ENCODE measurements at places on chromosomes 7 and 10. TPM values are rescaled to one million over a fixed set of nuclear protein-coding genes. Genes with fewer than 3 reads are reported as not detected.

DNA sequence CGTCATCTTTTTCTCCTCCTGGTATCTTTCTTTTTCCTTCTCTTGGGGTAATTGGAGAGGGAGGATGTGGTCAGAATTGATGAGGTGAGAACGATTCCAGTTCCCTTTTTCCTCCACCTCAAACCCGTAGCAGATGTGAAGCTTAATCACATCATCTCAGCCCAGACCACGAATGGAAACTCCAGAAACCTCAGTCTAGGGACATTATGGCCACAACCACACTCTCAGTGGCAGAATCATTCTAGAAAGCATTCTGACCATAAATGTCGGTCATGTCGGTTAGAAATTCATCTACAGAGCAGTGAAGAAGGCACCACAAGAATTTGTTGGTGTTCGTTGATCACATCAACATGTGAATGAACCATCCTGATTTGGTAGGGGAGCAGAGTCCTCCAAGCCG, 78.7 kb downstream of the GATA3 start:
- no peak overlapping the region for H3K27ac ChIP-seq
- H3K36me3 ChIP-seq = no peaks in the 10 kb centered on the region
- H3K4me1 ChIP-seq = no peaks in the 10 kb centered on the region
- DNase-seq = no peak
- no peaks in the 10 kb centered on the region for H3K27me3 ChIP-seq
- no peak overlapping the region for H3K4me3 ChIP-seq

Gene FBXL15
- 25.8 TPM for total RNA-seq

Gene OPALIN
- total RNA-seq = not detected

GRCh38 chr10:128922172-128922571, 544.9 kb upstream of the MGMT start:
- no peaks in the 10 kb centered on the region for H3K4me1 ChIP-seq
- no peak for DNase-seq
- no peak overlapping the region for H3K27ac ChIP-seq
- H3K4me3 ChIP-seq = no peak overlapping the region

DNA sequence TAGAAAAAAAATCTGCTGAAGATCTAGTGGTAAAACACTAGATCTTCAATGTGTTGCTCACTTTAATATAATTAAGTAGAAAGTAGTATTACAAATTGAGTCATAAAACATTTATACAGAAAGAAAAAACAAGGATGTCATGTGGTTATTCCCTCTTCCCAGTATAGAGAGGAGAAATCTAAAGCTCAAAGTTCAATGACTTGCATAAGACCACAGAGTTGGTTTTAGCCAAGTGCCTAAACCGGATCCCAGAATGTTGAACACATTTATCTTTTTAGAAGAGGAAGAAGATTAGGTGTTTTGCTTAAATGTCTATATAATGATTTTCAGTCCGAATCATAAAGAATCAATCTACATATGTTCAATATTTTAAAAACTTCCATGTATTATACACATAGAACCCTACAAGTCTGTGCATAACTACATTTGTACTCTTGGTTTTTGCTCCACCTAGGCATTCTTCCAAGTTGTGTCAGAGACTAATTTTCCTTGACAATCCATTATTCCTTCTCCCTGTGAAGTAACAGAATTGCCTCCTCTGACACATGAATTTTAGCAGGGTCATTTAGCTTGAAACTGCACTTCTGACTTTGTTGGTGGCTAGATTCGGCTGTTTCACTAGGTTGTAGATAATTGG, 389.2 kb downstream of the MAGI2 start:
- H3K27me3 ChIP-seq = no peaks in the 10 kb centered on the region
- DNase-seq = no peak
- H3K27ac ChIP-seq = no peak overlapping the region
- no peaks in the 10 kb centered on the region for H3K4me1 ChIP-seq
- no peaks in the 10 kb centered on the region for H3K36me3 ChIP-seq

- H3K36me3 ChIP-seq = no peaks in the 10 kb centered on the region
- no peaks in the 10 kb centered on the region for H3K27me3 ChIP-seq
- no peak for DNase-seq
- no peaks in the 10 kb centered on the region for H3K4me1 ChIP-seq
- H3K4me3 ChIP-seq = no peak overlapping the region
- H3K27ac ChIP-seq = no peak overlapping the region
These were observed 293.5 kb upstream of the IMMP2L start for GRCh38 chr7:111855842-111856227.

Measured in tibial nerve (tissue), 4 donors.